ENCODE measurements at places on chromosomes 11 and 22.

- no peak for DNase-seq
Observed at GRCh38 chr11:45936511-45937054, 14.1 kb downstream of the LARGE2 start.

DNA sequence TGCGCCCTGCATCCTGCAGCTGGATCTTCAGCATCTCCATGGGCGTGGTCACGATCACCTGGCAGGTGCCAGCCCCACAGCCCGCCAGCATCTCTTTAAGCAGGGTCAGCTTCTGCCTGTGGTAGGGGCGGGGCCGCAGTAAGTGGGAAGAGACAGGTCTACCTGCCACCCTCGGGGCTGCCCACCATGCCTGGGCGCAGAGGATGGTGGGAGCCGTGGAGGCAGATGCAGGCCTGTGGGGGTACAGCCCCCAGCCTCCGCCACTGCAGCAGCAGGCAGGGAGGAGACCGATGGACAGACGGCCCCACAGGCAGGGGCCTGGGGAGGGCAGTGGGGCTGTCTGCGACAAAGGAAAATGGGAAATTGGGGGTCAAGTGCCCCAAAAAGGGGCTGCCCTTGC is 3.0 kb upstream of the CEND1 start:
- DNase-seq = no peak

DNA sequence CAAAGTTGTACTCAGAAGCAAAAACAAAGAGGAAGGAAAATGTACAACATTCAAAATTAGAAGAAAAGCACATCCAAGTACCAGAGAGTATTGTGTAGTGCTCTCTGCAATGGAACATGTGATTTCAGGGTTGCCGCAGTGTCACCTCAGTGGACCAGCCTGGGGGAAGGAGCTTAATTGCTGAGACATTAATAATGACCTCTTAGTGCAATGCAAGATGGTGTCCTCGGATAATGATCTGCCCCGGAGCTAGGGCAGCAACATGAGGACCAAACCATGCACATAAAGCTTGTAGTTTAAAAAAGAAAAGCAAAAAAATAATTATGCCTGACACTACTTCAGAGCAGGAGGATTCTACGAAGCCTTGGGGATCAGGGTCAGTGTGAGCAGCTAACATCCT is 11.3 kb upstream of the JHY start:
- DNase-seq = no peak

DNA sequence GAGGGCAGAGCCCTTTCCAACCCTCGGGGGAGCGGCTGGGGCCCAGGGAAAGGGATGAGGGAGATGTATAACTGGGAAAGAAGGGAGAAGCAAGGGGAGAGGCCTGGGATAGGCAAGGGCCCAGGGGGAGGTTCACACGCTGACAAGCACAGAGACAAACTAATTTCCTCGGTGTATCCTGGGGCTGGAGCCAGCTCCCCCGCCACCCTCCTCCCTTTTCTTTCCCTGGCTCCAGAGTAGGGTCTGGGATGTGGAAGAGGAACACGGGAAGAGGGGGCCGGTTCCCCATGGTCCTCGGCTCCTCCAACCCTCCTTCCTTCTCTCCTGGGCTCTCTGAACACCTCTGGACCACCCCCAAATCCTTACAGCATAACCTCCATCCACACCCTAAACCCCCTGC is 6.9 kb downstream of the CLCF1 start:
- DNase-seq = no peak

DNA sequence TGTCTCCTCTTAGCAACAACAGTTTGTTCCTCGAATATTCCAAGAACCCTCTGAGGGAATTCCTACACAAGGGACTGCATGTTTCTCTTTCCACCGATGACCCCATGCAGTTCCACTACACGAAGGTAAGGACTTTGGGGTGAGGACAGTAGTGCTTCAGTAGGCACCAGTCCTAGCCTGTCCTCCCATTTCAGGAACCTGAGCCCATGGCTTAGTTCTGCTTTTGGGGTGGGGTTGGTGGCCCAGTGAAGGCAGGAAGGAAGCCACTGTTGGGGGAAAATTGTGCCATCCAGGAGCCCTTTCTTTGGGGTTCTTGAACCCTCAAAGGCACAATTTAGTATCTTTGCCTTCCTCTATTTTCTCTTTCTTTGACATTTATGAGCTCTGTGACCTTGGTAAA is 38.2 kb downstream of the RNF141 start:
- no peak for DNase-seq

DNA sequence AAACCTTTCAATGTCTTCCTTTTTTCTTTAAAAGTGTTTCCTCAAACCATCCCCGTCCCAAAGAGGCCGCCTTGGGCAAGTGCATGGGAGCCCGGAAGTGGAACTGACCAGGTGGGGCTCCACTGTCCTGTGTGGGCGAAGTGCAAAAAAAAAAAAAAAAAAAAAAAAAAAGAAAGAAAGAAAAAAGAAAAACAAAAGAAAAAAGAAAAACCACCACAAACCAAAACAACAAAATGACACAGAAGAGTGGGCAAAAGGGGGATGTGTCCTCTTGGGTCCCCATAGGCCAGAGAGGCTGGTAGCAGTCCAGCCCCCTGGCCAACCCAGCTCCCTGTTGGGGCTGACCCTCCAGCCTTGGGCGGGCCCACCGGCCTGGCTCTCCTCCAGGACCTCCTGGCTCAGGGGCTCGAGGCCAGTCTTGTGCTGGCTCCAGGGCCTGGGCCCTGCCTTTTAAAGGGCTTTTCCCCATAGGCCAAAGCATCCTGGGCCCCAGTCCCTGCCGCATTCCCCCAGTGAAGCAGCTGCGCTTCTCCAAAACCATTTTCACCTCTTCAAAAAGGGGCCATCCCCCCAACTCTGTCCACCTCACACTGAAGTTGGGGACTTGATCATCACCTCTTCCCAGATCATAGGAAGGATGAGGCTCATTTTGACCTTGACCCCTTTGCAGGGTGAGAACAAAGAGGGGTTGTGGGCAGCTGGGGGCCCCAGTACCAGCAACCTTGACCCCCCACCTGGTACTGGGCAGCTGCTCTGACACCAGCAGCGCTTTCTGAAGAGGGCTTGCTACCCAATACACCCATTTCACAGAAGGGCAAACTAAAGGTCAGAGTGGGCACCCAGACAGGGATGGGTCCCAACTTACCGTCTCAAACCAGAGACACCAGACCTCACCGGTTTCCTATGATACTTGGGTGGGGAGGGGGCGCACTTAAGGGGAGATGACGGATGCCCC is 9.4 kb downstream of the CBX6 start:
- DNase-seq = no peak

GRCh38 chr22:37552524-37553163 is 7.6 kb upstream of the CDC42EP1 start:
- no peak for DNase-seq

- DNase-seq = no peak
Observed at GRCh38 chr11:133015457-133015856, 516.8 kb downstream of the OPCML start.

GRCh38 chr11:60345489-60345888 is 18.4 kb downstream of the MS4A6E start:
- no peak for DNase-seq

DNA sequence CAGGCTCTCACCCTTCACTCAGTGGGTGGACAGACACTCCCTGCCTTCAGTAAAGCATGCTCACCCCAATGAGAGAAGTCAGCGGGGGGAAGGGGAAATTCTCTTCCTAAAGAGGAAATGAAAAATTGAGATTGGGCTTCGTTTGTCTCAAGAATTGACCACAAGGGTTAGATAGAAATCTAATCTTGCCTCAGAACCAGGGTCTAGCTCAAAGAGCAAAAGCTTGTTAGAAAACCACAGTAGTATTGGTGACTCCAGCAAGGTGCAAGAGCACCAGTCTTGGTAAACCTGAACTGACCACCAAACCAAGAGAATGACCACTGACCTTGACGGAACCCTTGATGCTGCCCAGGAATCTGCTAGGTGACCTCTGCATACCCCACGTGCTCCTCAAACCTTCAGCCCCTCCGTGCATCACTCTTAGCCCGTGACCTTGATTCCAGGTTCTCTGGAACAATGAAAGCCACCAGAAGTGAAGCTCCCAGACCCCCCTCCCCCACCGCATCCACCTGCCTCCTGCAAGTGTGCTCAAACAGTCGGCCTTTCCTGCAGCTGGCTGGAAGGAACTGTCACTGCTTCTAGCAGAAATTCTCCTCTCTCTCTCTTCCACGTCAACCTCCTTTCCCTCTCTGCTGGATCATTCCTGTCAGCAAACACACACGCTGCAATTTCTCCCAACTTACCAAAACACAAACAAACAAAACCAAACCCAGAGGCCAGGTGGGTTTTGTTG is 3.1 kb upstream of the TMA7B start:
- DNase-seq = no peak

GRCh38 chr22:49582181-49582580 is 245.5 kb downstream of the BRD1 start:
- DNase-seq = no peak

GRCh38 chr22:21727768-21728167 is 7.8 kb downstream of the YPEL1 start:
- no peak for DNase-seq

DNA sequence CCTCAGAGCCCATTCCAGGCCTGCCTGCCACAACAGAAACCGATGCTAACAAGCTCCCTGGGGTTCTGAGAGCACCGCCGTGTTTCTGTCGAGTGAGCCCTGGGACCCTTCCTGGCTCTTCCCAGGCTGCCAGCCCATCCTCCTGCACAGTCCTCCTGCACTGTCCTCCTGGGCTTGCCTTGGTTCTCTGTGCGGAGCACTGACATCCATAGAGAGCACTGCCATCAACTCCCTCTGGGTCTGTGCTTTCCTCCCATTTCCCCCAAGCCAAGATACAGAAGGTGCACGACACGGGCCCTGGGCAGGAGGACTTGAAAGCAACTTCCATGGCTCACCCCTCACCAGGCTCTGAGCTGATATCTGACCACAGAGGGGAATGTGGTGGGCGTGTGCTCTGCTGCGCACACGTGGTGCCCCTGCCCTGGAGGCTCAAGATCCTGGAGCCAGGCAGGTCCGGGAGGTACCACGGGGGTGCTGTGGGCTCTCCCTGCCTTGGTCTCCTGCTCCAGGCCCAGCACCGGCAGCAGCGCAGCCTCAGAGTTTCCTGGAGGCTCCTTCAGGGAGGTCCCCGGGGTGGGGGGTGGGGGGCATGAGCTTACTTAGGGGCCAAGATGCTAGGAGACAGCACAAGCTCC is 304.2 kb downstream of the BRD1 start:
- DNase-seq = no peak

GRCh38 chr11:64152841-64153691 is 12.8 kb downstream of the MACROD1 start:
- no peak for DNase-seq

DNA sequence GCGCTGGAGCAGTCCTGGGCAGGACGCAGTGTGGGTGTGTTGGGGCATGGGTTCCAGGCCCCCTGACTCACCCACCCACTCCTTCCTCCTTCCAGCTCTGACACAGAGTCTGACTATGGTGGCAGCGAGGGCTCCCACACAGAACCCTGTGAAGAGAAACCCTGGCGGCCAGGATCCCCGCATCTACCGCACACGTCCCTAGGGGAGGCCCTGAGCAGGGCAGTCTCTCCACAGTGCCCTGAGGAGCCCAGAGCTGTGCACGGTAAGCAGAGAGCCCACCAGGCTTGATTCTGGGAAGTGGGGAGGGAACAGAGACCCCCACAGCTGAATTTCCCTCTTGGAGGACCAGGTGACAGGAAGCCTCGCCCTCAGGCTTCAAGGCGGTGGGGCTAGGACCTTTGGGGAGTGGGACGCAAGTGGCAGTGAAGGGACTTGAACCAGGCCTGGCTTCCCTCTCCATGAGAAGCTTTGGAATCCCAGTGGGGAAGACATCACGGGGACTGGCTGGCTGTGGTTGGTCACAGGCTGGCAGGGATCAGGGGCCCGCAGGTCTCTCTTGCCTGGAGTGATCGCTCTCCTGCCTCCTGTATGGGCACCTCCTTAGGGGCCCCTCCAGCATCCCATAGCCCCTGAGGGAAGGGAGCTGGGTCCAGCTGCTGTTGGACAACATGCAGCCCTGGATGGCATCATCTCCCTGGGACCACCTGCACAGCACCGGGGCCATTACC is 96.4 kb upstream of the PARVA start:
- DNase-seq = no peak

- no peak for DNase-seq
Observed at GRCh38 chr11:45100339-45100738, 46.1 kb upstream of the PRDM11 start.

DNA sequence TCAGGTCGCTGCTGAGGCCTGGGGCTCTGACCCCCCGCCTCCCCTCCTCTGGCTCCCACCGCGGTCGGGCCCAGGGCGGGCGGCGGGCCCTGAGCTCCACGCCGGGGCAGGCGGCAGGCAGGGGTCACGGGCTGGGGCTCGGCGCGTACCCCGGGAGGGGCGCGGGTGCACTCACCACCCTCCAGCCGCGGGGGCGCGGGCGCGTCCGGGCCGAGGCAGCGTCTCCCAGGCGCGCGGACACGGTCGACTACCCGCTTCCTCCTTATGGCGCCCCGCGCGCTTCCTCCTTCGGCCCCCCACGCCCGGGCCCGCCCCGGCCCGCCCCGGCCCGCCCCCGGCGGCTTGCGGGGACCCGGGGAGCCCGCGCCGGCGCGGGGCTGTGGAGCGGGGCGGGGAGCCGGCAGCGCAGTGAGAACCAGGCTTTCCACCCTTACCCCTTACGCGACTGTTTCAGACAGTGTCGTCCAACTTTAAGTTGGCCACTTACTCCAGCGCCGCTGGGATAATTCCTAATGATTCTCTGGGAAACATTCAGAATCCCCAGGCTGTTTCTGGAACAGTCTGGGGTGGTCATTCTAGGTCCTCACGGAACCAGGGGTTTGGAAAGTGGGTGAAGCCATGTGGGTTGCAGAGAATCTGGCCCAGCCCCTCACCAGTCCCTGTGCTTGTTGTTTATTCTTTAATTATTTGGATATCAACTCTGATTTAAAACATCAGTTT is at the start of gene BID:
BID (minus strand) TSS at position 264 of the 720 bp plus-strand sequence. CDS start 24,353 bp downstream, outside the sequence.
- no peak for DNase-seq

DNA sequence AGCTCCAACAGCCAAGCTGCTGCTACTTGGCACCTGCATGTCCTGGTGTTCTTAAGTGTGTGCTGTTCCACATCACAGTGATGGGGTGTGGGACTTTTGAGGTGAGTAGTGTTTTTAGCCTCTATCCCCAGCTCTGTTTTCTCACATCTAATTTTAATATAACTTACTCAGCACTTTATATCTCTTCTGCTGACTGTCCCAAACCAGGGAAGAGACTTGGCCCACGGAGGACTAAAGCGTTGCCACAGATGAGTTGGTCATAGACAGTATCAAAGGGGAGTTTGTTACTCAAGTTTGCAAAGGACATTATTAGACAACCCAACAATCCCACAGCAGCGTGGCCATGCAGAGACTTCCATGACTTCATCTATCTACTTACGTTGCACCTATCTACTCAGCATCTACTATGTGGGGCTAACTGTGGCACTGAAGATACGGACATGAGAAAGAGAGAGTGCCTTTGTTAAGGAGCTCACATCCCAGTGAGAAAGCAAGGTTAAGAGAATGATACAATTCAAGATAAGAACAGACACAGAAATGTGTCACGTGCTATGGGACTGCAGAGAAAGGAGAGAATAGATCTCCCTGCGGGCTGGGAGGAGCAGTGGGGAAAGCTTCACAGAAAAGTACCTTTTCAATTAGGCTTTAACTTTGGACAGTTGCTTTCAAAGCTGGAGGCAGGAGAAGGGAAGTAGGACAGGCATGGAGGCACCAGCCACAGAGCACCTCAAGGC is 82.4 kb downstream of the ME3 start:
- no peak for DNase-seq

GRCh38 chr11:90630176-90630575 is 407.3 kb upstream of the CHORDC1 start:
- DNase-seq = no peak

GRCh38 chr22:30427871-30428270 is 2.3 kb downstream of the MTFP1 start:
- DNase-seq = no peak

- no peak for DNase-seq
Observed at GRCh38 chr11:44726283-44727113, at the start of gene TSPAN18. Gene TSPAN18, plus strand, starts transcription at chr11:44726962. Its CDS starts 179,455 bp downstream, at chr11:44906417.

GRCh38 chr11:77074205-77074604 is 7.4 kb downstream of the CAPN5 start:
- no peak for DNase-seq
